ENCODE measurements at places on chromosomes 4 and X. TPM values are rescaled to one million over a fixed set of nuclear protein-coding genes. Genes with fewer than 3 reads are reported as not detected.
A peak's percentile ranks its signal among the peaks of the same experiment; 100 is the strongest.

GRCh38 chr4:23337292-23337691 is 552.6 kb downstream of the PPARGC1A start:
- DNase-seq: no peak

DNA sequence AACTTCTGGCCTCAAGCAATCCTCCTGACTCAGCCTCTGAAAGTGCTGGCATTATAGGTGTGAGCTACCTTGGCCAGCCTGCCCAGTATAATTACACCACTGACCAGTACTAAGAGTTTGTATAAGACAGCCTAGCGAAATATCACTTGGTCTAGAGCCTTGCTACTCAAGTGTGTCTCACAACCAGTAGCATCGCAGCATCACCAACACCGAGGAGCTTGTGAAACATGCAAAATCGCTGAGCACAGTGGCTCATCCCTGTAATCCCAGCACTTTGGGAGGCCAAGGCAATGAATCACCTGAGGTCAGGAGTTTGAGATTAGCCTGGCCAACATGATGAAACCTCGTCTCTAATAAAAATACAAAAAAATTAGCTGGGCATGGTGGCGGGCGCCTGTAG is 102.0 kb upstream of the GATB start:
- DNase-seq: peak; percentile 45

- no peak for DNase-seq
Measured at GRCh38 chr4:3026540-3026939, 47.8 kb downstream of the HTT-AS start.

UGT2A1 gene
- not detected for total RNA-seq

GRCh38 chr4:3115637-3116270 is 41.3 kb downstream of the HTT start:
- no peak for DNase-seq

GRCh38 chr4:81351654-81352445 is 119.9 kb downstream of the RASGEF1B start:
- DNase-seq: peak; percentile 48

DNA sequence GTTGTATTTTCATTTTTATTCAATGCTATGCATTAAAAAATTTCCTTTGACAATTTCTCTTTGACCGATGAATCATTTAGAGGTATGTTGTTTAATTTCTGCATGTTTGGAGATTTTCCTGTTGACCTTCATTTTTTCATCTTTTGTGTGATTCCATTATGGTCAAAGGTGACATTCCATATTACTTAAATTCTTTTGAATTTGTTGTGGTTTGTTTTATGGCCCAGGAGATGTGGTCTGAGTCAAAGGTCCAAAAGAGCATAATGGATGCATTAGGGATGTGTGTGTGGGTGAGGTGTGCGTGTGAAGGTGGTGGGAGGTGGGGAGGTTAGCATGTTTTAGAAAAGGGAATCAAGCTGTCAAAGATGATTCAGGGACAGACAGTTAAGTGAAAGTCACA is 76.0 kb upstream of the GIMD1 start:
- no peak for DNase-seq

GRCh38 chr4:113773014-113773413 is 11.5 kb upstream of the CAMK2D start:
- no peak for DNase-seq

DNA sequence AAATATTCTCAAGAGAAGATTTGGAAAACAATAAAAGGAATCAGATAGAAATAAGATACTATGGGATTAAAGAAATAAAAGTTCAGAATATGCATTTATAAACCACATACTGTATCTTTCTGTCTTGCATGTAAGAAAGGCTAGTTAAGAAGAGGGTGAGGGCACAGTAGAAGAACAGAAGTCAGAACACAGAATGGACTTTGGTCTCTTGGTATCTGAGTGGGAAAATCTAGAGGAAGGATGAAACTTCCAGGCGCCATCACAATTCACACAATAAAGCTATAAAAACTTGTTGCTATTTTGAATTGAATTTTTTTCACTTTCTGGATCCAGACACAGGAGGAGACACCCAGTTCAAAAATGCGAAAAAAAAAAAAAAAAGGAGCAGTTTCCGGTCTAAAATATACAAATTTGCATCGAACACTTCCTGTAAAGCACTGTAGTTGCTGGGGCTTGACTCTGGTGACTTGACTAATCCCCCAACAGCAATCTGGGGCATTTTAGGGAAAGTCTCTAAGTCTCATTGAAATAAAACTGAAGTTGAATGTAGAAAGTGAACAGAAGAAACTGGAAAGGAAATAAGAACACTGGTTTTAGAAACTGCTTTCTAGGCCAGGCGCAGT is 8.1 kb upstream of the NAAA start:
- DNase-seq: no peak

Measured in Daoy (cell line).